Smooth muscle cell of the coronary artery (primary cell): ENCODE measurements at places on chromosomes 1 and 21. TPM values are rescaled to one million over a fixed set of nuclear protein-coding genes. Genes with fewer than 3 reads are reported as not detected.

CASQ2 gene
- total RNA-seq, result under 0.01 TPM in 1 of 2 replicates, not detected in the other

PHTF1 gene
- 16.4 and 26.1 TPM in 2 replicates for total RNA-seq

NUDT17 gene
- 1.2 and 4.4 TPM in 2 replicates for total RNA-seq

PLPPR5 gene
- not detected in 2 replicates for total RNA-seq

LDLRAD2 gene
- total RNA-seq, result not detected in 2 replicates

RHEX gene
- total RNA-seq, result not detected in 2 replicates

ADAMTSL4 gene
- 1.4 and 3.4 TPM in 2 replicates for total RNA-seq

KCNA3 gene
- 1.4 TPM in 1 of 2 replicates, not detected in the other for total RNA-seq

HTR1D gene
- total RNA-seq, result 0.08 TPM in 1 of 2 replicates, not detected in the other

PCP4 gene
- total RNA-seq, result not detected in 2 replicates

HCRTR1 gene
- total RNA-seq, result under 0.01 TPM in 1 of 2 replicates, not detected in the other

WNT9A gene
- total RNA-seq, result 0.23 and 0.70 TPM in 2 replicates

PLA2G4A gene
- 17.4 and 30.7 TPM in 2 replicates for total RNA-seq

CLEC20A gene
- total RNA-seq, result 0.08 TPM in 1 of 2 replicates, not detected in the other
